Activated CD4-positive, alpha-beta T cell treated with anti-CD3 and anti-CD28 coated beads for 36 hours (primary cell): ENCODE measurements at places on chromosomes 2 and 18.

GRCh38 chr2:174142290-174142689 lies 106.0 kb downstream of the OLA1 start:
- no peak for DNase-seq

- DNase-seq: no peak
Measured at GRCh38 chr2:238129166-238130010, 9.1 kb upstream of the KLHL30 start.

DNA sequence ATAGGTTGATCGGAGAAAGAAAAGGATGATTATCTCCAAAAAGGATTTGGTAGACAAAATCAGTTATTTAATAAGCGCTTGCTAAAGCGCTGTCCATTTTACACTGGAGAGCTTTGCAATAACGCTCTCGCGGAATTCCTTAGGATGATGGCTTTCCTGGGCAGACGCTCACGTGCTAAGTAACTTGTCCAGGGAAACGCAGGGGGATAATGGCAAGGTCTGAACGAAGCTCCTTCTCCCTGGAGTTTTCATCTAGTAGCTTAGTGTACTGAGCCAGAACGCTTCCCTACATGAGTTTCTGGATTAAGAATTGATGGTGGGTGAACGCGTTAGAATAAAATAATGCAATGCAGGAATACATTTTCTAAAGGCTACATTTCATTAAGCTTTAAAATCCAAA lies 739.5 kb upstream of the SALL3 start:
- no peak for DNase-seq

DNA sequence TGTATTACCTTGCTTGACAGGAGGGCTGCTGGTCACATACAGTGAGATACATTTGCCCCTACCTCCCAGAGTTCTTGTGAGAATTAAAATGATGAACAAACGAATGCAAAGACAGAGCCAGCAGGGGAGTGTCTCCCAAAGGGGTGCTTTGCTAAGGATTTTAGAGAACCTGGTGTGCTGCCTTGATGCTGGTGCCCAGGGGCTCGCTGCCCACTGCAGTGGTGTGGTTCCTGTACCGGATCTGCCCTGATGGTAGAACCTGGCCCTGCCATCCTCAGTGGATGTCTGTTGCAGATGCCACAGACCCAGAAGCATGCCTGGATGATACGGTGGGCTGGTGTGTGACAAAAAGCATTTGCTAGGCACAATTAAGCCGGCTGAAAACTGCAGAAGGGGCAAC lies 414.8 kb upstream of the HS6ST1 start:
- DNase-seq: no peak

DNA sequence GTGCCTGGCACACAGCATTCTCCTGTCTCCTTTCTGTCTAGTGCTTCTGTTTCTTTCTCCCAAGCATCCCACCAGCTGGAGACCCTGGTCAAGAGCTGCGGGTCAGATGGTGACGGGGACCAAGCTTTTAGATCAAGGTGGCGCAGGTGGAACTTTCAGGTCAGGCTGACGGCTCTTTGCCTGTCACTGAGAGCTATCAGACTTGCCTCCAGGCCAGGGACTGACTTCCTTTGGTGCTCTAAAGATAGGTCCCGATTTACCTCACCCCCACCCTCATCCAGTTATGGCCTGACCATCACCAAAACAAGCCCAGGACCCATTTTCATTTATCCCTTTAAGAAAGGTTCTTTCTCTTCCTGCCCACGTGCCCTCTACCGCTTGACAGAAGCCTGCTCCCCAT lies 1.2 kb upstream of the EMILIN1 start:
- no peak for DNase-seq

DNA sequence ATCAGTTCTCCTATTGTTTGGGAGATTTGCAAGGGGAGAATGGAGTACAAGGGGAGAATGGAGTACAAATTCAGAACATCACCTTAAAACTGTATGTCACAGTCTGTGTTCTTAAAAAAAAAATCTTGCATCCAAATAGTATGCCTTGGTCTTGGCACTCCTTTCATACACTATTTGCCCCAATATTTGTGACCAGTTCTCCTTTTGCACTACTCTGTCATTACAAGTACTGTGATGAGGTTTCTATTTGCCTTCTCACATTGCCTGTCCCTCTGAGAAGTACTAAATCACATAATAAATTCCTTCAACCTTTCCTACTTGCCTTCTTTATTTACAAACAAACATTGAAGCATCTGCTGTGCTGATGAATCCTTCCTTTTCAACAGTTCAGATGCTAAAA lies 36.0 kb upstream of the NCK2 start:
- DNase-seq: no peak

GRCh38 chr2:45130736-45131135 lies 121.5 kb upstream of the SIX2 start:
- no peak for DNase-seq

DNA sequence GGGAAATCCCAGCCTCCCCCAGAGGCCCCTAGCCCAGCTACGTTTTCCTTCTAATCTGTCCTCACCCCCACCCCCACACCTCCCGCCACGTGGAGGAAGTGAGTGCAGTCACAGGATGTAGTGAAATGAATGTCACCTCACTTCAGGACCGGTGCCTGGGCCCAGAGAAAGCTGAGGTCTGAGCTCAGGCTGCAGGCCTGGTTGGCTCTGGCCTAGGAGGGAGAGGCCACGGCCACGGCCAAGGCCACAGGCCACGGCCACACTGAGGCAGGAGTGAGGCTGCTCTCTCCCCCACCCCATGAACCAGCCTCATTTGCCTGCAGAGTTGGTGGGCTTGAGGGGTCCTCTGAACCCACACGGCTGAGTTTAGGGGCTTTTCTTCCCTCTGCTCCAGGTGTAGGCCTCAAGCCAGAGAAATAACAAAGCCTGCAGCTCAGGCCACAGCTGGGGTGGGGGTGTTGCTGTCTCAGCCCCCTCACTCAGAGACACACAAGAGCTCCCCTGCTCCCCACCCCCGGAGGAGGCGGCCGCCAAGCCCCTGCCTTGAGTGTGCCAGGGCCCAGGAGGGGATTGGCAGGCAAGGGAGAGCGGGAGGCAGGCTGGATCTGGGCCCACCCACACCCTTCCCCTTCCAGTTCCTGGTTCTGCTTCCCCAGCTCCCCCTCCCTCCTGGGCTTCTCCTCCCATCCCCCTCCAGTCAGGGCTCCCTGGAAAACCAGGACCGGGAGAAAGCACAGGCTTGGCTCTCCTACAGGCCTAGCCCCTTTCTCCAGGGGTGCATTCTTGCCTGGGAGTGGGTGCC lies 27.0 kb downstream of the DNMT3A start:
- peak; percentile 97 for DNase-seq

GRCh38 chr2:25164561-25164960 lies 3.8 kb downstream of the POMC start:
- no peak for DNase-seq
